ENCODE measurements at places on chromosomes 11 and 22. TPM values are rescaled to one million over a fixed set of nuclear protein-coding genes. Genes with fewer than 3 reads are reported as not detected.

The CYTH4 gene
- polyA plus RNA-seq: 3.9 TPM

The TIGD3 gene
- 0.60 TPM for polyA plus RNA-seq

The TRPM5 gene
- 2.9 TPM for polyA plus RNA-seq

The GTSE1 gene
- 25.2 TPM for polyA plus RNA-seq

The ABCC8 gene
- 1.2 TPM for polyA plus RNA-seq

The PHLDA2 gene
- not detected for polyA plus RNA-seq

The C11orf87 gene
- 0.22 TPM for polyA plus RNA-seq

The C11orf52 gene
- polyA plus RNA-seq: 10.0 TPM

The SLC25A18 gene
- polyA plus RNA-seq: 1.5 TPM

The OR5F1 gene
- not detected for polyA plus RNA-seq

DNA sequence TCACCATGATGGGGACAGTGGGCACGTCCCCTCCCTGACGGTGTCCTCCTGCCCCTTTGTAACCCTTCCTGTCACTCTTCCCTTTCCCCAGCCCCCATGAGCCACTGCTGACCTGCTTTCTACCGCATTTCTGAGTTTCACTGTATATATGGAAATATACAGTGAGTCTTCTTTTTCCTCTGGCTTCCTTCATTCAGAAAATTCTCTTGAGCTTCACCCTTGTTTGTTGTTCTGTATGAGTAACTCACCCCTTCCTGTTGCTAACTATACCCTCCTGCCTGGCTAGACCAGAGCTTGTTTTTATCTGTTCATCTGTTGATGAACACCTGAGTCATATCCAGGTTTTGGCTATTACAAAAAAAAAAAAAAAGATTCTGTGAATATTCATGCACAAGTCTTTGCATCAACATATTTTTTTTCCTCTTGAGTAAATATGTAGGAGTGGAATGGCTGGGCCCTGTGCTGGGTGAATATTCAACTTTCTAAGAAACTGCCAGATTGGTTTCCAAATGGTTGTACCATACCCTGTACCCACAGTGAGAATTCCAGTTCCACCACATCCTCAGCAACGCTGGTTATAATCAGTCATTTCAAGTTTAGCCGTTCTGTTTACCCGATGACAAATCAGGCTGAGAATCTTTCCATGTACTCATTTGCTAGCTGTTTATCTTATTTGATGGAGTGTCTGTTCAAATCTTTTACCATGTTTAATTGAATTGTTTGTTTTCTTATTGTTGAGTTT, 62.0 kb downstream of the IGF2 start:
- DNase-seq: no peak

GRCh38 chr11:72605973-72606747, 68.1 kb downstream of the PDE2A start:
- no peak for DNase-seq

GRCh38 chr11:93540896-93541553, 2.2 kb downstream of the SMCO4 start:
- DNase-seq: no peak

GRCh38 chr11:57771365-57771764, 9.8 kb downstream of the CTNND1 start:
- DNase-seq: no peak

DNA sequence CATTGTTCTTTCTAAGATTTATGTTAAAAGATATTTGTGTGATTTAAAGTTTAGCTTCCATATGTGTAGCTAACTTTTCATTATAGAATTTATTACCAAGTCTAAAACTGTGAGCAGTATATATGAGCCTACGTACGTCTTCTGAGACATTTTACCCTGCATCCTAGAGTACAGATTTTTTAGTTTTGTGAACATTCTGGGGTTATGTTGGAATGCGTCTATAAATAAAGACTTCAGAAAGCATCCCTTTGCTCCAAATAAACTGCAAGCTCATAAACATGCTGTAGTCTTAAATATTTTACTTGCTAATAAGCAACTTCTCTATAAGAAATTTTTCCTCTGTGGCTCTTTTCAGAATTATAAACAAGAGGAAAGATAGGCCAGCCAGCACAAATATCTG, 236.5 kb downstream of the DDX10 start:
- no peak for DNase-seq

DNA sequence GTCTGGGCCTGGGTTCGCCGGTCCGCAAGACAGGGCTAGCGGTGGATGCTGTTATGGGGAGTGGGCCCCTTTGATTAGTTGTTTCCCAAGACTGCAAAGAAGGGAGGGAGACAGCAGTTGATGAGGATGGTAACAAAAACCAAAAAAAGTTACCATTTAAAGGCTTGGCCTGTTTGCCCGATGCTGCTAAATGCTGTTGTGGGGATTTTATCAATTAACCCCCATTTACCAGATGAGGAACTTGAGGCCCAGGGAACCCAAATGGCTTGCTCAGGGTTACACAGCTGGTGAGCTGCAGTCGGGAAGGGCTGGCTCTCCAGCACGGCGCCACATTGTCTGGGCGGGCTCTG, 3.4 kb downstream of the TRPT1 start:
- no peak for DNase-seq

DNA sequence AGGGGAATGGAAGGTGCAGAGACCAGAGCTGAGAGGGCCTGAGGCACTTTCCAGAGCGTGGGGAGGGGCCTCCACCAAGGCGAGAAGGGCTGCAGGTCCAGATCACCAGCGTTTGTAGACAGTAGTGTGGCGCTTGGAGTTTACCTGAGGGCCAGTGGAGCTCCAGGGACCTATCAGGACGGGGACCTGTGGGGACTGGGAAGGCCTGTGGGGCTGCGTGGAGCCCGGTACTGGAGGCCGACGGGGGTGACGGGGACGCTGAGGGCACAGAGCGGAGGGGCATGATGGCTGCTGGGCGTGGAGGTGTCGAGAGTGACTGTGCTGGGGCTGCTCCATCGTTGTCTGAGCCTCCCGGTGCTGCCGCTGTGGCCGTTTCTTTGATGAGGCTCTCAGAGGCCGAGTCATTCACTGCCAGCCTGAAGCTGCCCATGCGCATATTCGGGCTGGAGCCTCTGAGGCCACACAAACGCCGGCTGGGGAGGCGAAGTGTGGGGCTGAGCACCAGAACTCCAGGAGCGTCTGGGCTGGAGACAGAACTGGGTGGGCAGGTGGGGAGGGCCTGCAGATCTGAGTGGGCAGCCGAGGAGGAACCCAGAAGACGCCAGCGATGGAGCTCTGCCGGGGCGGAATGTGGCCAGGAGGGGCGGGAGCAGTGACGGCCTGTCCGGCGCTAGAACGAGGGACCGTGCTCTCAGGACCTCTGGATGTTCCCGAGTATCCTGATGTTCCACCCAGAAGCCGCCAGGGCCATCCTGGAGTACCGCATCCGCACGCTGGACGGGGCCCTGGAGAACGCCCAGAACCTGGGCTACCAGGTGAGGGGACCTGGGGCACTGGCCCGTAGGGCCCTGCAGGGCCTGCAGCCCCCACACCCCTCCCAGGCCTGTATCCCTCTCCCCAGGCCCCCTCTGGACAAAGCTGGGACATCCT, 2.6 kb downstream of the PGGHG start:
- DNase-seq: no peak

- no peak for DNase-seq
These were observed 131.0 kb downstream of the ELP4 start for GRCh38 chr11:31640611-31641010.

DNA sequence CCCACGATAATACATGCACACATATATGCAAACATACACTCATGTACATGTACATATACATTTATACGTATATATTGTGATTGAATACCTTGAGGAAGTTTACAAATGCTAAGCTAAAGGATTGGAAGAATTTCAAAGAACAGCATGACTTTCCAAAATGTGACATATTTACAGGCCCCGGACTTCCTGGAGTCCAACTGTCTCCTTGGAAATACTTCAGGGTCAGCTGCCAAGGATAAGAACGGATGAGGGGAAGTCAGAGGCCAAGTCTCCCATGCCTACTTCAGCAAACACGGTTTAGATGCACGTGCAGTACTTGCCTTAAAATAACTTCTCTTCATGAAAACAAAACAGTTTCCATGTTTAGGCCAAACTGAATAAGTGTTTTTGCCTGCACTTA, 213.6 kb downstream of the DYNC2H1 start:
- DNase-seq: peak; percentile 6

DNA sequence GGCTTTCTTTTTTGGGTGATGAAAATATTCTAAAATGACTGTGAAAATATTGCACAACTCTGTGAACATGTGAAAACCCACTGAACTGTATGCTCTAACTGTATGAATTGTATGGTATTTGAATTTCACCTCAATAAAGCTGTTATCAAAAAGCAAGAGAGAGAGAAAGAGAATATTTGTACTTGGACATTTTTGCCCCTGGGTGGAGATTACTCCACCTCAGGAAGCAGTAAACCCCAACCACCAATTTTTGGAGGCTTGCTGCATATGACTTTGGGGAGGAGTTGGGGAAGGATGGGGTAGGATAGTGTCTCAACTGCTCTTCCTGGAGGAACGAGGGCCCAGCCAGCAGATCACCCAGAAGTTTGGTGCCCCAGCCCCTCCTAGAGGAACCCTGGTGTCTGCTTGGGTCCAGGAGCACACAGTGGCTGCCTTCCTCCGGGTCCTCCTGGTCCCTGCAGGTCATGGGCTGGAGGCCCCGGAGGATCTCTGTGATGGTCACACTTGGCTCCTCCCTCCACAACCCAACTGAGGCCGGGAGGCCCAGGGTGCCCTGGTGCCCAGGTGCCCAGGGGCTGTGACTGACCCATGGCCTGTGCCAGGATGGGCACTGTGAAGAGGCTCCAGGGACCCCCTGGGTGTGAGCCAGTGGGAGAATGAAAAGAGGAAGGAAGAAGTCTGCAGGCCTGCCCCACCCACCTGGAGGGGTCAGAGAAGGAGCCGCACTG, 15.3 kb upstream of the PICK1 start:
- DNase-seq: no peak

DNA sequence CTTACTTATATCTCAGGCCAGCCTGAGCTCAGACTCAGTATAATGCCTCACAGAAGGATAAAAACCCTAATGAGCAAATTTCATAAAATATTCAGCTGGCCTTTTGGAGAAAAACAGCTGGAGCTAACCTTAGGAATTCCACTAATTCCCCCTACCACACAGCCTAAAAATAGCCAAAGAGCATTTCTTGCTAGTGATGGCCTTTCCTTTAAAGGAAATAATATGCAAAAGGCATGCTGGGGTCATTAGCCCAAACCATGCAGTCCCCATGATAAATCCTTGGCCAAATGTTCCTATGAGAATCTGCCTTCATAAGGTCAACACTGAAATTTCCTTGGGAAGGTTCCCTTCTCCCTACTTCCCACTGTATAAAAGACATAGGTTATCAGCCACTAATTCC, 38.2 kb downstream of the SYTL2 start:
- DNase-seq: peak; percentile 43

GRCh38 chr11:78112582-78113275, 26.7 kb downstream of the ALG8 start:
- no peak for DNase-seq

DNA sequence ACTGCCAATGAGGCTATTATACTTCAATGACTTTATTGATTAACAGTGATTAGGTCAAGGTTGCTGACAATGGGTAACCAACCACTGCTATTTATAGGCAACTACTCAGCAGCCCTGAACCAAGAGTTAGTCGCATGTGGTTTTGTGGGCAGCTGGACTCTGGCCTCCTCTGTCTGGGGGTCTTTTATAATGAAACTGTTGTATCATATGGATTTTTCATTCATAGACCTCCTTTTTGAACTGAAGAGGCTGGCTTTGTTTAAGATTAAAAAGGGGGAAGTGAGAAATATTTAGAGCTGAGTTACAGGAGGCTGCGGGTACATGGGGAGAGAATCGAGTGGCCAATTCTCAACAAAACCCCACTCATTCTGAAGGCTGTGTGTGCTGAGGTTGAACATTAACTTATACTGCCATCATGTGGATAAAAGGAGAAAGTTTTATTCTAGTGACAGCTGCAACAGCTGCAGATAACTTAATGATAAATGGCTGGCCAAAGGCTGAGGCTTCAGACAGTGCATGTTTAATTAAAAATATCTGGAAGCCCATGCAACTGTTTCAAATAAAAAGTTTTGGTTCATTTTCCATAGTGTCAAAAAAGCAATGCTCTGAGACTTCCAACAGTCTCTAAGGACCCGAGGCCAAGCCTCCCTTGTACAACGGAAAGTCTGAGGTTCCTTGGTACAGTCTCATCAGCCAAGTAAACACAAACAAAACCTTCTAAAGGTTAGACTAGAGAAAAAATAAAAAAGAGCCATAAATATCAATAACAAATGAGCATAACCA, 682.6 kb downstream of the KCNA4 start:
- peak; percentile 41 for DNase-seq

DNA sequence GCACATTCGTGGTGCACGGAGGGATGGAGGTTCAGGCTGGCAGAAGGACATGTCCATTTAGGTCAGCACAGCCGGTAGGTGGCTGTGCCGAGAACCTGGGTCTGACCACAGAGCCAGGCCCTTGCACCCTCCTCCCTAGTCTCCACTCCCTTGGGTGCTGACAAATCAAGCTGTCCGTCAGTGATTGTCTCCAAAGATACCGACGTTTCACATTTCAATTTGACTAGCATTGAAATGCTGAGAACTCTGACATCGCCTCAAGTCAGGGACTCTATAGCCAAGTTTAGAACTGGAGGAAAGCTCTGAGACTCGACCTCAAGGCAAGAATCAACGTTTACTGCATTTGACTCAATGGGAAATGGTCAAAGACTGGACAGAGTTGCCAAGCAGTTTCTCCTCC, 1321.1 kb downstream of the TBC1D22A start:
- no peak for DNase-seq

DNA sequence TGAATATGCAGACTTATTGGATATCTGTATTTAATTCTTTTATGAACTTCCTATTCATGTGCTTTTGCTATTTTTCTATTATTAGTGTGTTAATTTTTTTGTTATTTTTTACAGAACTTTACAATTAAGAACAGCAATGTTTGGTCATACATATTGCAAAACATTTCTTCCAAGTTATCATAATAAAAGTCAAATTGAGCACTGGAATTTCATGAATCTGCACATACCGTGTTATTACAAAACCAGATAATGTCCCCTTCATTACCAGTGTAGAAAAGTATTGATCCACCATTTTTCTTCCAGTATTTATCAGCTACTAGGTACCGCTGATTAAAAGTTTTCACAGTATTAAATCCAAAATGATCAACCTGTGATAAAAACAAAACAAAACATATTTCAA, 40.5 kb downstream of the PRCP start:
- DNase-seq: no peak

- DNase-seq: peak; percentile 73
These were observed 233.0 kb downstream of the FAM76B start for GRCh38 chr11:95556342-95557163.
